Activated gamma-delta T cell treated with Interleukin-2 at 50 U/mL for 16 hours (primary cell): ENCODE measurements at places on chromosomes 7 and 10.

DNA sequence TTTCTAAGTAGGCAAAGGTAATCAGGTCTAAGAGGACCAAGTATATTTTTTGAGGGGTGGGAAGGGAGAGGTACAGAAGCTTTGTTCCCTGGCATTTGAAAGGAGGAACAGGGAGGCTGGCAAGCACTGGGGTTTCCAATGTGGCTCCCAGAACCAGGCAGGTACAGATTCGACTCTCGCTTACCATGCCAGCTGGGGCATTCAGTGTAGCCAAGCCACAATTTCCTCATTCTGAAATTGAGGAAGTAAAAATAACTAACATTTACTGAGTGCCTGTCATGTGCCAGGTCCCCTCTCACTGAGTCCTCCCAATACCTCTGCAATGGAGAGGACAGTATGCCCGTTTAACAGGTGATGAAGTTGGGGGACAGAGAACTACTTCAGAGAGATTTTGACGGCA lies 45.9 kb upstream of the BET1 start:
- no peak for DNase-seq

GRCh38 chr7:129908181-129908580 lies 44.6 kb downstream of the UBE2H start:
- DNase-seq, result no peak

- DNase-seq, result no peak
Observed at GRCh38 chr10:128896963-128897362, 570.1 kb upstream of the MGMT start.

DNA sequence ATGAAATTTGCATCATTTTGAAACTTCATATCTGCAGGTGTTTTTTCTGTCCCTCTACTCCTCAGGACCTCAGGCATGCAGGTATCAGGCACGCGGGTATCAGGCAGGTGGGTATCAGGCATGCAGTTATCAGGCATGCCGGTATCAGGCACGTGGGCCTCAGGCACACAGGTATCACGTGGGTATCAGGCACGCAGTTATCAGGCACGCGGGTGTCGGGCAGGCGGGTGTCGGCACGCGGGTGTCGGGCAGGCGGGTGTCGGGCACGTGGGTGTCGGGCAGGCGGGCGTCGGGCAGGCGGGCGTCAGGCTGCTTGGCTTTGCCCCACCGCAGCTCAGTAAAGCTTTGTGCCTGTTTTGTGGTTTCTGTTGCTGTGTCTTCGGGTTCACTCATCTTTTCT lies 8.7 kb downstream of the SPRN start:
- DNase-seq, result no peak

GRCh38 chr7:150918378-150918777 lies 59.7 kb downstream of the KCNH2 start:
- DNase-seq, result no peak

DNA sequence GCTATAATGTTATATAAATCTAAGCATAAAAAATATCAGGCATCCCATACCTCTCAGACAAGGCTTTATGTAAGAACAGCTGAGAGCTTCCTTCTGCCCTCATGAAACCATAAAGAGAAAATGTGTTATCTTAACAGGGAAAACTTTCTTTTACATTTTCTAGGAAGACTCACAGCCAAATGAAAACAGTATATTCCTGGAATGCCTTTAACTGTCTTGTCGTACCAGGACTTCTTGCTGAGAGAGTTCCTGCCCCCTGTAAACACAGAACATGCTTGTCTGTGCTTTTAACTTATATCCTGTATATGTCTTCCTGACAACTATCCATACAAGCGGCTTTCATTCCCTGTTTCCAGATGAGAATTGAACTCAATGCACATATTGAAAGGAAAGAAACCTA lies 64.8 kb upstream of the AHR start:
- no peak for DNase-seq
